Stromal cell of bone marrow (primary cell): ENCODE measurements at places on chromosomes 6 and 20.
A peak's percentile ranks its signal among the peaks of the same experiment; 100 is the strongest.

GRCh38 chr6:99467509-99468106 lies 42.5 kb upstream of the PNISR start:
- DNase-seq = no peak

DNA sequence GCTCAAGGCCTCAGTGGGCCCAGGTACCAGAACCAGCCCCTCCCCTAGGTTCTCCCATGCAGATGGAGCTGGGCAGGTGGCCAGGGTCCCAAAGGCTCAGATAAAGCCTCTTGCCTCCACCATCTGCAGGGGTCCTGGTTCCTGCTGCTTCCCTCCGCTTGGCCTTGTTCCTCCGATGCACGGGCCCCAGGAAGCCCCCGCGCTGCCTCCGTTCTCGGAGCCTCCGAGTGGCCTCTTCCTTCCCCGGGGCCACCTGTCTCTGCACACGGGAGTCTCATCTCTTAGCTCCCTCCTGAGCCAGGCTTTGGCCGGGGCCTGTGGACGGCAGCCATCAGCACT lies 1.9 kb upstream of the PTK6 start:
- DNase-seq = no peak

DNA sequence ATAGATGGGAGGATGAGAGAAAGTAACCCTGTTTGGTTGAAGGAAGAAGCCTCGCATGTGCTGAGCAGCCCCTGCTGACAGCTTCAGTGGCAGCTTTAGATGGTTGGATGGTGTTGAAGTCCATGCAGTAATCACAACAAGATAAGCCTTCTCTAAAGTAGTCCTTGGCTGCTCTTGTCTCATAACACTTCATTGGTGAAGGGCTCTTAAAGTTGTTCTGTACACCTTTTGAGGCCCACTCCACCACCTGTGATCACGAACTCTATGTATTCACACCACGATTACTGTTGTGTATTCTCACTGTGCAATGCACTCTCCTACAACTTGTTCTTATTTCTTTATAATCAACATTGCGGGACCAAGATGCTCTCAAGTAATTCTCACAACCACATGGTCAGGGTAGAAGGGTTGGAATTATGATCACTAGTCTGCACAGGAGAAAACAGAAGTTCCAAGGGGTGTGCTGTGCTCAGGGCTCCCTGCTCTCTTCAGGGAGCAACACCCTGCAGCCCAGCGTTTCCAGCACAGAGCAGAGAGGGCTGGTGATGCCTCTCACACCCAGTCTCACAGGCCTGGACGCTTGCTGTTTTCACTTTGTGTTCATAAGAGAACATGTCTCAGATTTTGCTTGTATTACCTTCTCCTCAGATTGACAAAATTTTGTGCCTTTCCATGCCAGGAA lies 294.4 kb downstream of the SMOC2 start:
- DNase-seq = no peak

- DNase-seq = peak; percentile 5
Measured at GRCh38 chr6:111061508-111061907, 25.8 kb upstream of the SLC16A10 start.

- no peak for DNase-seq
Measured at GRCh38 chr20:43529457-43530153, 22.1 kb downstream of the L3MBTL1 start.

DNA sequence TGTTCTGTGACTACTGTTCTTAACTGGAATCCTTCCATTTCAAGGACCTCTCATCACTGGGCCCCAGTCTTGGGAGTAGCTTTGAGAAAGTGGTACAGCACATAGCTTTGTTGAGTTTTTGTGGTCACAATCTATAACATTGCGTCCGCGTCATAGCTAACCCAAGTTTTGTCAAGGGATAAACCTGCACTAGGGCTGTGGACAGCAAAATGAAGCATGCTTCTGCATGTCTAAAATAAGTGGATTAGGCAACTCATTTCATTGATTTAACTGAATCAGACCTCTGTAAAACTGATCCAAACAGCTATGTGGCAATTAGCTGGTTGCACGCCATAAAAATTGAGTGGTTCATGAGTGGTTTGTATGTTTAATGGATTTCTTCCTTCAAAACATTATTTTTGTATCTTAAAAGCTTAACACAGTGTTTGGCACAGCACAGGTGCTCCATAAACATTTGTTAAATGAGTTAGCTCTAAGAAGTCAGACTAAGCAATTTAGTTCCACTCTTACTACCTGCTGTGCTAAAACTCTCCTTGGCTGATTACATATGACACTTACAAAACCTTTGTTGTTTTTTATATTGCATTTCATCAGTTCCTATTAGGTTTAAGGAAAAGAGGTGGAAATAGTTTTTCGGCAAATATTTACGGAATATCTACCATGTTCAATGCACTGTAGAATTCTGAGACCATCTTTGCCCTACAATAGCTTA lies 160.3 kb upstream of the ATXN1 start:
- DNase-seq = peak; percentile 35

GRCh38 chr20:44384423-44385027 lies 29.0 kb downstream of the HNF4A start:
- DNase-seq = no peak

- no peak for DNase-seq
Measured at GRCh38 chr6:43254138-43254817, 11.0 kb downstream of the TTBK1 start.
